ENCODE measurements at places on chromosomes 2 and 18. TPM values are rescaled to one million over a fixed set of nuclear protein-coding genes. Genes with fewer than 3 reads are reported as not detected.

GRCh38 chr2:100554798-100555407, 7.9 kb upstream of the PDCL3 start:
- no peak for DNase-seq

- DNase-seq = no peak
Observed at GRCh38 chr2:199322151-199322550, 135.6 kb downstream of the SATB2 start.

DQX1 gene
- polyA plus RNA-seq = 1.6 TPM

DNA sequence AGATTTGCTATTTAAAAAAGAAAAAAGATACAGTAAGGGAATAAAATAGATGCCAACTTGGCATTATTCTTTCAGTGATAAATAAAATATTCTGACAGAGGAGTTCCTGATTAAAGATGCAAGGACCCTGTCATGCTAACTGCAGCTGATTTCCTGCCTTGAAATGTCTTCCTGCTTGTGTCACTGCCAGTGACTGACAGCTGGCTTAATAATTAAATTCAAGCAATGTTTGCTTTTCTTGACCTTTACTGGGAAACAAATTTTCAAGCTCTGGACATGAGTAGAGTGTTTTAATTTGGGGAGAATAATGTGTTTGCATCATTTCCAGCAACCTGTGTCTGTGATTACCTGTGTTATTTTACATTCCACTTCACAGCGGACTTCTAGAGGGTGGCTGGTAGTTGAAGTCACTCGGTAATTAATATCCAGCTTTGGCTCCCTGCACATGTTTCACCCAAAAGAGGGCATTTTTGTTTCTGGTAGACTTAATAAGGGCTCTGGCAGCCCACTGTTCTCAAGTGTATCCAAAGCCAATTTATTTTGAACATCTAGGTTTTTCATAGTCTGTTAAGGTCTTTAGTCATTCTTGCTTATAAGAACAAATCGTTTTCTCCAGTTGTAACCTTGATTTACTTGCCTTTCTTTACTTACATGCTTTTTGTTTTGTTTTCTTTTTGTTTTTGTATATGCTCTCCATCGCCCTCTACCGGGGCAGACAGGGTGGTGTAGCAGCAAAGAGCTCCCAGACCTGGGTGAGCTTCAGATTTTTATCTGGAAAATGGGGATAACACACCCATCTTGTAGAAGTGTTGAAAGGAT, 48.5 kb upstream of the PROKR1 start:
- peak; percentile 48 for DNase-seq

DNA sequence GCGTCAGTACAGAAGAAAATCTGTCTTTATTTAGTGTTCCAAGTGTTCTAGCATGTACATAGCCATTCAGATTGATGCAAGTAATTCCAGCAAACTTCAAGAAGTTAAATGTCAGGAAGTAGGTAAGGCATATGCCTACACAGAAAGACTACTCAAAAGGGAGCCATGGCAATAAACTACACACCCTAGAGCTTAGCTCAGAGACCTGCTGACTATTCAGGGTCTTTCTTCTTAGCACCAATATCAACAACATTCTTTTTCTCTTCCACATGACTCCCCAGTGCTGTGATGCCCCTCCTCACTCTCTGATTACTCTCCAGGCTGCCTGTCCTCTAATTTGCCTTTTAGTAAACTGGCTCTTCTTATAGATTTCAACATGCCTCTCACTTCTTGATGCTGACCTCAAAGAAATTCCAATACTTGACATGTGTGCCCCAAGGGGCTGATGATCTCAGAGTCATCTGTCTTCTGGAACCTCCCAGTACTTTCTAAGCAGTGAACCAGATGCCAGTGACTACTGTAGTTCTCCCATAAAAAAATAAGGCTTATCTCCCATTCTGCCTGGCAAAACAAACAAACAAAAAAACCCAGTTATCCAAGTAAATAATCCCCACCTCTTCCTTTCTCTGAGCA, 909.2 kb upstream of the FANCL start:
- DNase-seq = no peak

- DNase-seq = no peak
Observed at GRCh38 chr2:10274376-10274775, 28.3 kb upstream of the HPCAL1 start.
